Activated CD8-positive, alpha-beta T cell treated with anti-CD3 and anti-CD28 coated beads for 36 hours (primary cell): ENCODE measurements at places on chromosomes 6 and 20. TPM values are rescaled to one million over a fixed set of nuclear protein-coding genes. Genes with fewer than 3 reads are reported as not detected.

GRCh38 chr6:6595952-6596351, 7.4 kb downstream of the LY86 start:
- DNase-seq: no peak
- H3K4me3 ChIP-seq: no peak overlapping the region
- H3K27me3 ChIP-seq: no peaks in the 10 kb centered on the region

DNA sequence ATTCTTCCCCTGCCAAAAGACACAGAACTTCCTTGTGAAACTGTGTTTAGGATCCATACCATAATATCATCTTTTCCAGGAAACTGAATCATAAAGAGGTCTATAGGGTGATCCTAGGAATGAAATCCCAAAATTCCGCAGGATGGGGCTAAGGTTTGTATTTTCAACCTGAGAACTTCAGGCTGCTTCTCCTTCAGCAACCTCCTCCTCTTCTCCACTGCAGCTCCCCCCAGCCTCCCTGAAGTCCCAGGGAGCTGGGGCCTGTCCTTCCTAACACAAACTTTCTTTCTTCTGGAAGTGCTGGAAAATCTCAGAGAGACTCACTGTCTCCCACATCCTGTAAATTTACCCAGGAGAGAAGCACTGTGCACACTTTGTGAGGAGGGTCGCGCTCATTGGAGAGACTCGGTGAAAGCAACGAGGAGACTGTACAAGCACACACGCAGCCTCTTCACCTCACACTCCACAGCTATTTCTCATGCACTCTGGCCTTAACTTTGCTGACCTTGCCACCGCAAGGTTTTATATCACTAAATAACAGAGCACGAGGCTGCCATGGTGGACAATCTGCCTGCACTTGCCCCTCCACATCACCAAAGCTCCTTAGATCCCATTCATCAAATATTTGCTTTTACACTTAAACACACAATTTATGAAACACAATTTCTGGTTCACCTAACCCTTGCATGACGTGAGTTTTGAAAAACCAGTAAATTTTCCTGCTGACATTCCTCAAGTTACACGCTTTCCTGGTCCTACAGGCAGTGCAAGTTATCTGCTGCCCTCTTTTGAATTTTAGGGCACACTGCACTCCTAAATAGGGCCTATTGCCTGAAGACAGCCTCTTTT, 14.3 kb downstream of the ID4 start:
- DNase-seq: no peak
- H3K4me1 ChIP-seq: no peaks in the 10 kb centered on the region
- H3K4me3 ChIP-seq: no peak overlapping the region

DNA sequence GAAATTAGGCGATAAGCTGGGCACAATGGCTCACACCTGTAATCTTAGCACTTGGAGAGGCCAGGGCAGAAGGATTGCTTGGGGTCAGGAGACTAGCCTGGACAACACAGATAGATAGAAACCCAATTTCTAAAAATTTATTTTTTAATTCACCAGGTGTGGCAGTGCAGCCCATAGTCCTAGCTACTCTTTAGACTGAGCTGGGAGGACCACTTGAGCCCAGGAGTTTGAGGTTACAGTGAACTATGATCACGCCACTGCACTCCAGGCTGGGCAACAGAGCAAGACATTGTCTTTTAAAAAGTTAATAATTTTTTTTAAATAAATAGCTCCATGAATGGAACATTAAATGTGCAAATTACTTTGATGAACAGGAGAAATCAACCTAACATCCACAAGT, 8.2 kb downstream of the ZNF318 start:
- no peak overlapping the region for H3K27ac ChIP-seq
- no peaks in the 10 kb centered on the region for H3K27me3 ChIP-seq
- H3K4me1 ChIP-seq: peaks cover 13% of the 10 kb centered on the region
- DNase-seq: no peak

Gene SEMG1
- total RNA-seq: not detected

Gene CGAS
- 21.1 TPM for total RNA-seq

Gene NKAPL
- not detected for total RNA-seq

GRCh38 chr6:122008101-122008999, 391.1 kb upstream of the HSF2 start:
- H3K36me3 ChIP-seq: no peaks in the 10 kb centered on the region
- H3K27ac ChIP-seq: no peak overlapping the region
- no peaks in the 10 kb centered on the region for H3K27me3 ChIP-seq

GRCh38 chr6:70150521-70150920, 152.4 kb downstream of the COL9A1 start:
- H3K4me1 ChIP-seq: no peaks in the 10 kb centered on the region
- DNase-seq: no peak
- H3K27me3 ChIP-seq: no peaks in the 10 kb centered on the region
- H3K4me3 ChIP-seq: no peak overlapping the region
- H3K27ac ChIP-seq: no peak overlapping the region

DNA sequence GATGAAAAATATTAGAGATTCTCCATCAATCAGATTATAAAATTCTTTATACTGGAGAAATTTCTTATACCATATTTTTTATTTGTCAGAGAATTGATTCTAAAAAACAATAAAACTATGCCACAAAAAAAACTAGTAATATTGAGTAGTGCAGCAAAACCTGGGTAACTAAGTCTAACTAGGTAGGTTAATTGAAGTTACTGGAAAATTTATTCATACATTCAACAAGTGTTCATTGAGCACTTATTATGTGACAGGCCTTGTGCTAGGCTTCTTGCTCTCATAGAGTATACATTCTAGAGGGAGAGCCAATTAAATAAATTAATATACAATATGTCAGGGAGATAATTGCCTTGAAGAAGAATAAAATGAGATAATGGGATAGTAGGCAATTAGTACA, 189.4 kb downstream of the EYA4 start:
- no peak overlapping the region for H3K4me3 ChIP-seq
- DNase-seq: no peak
- no peaks in the 10 kb centered on the region for H3K36me3 ChIP-seq
- no peaks in the 10 kb centered on the region for H3K4me1 ChIP-seq

GRCh38 chr6:128731249-128732165, 151.4 kb upstream of the LAMA2 start:
- no peak overlapping the region for H3K27ac ChIP-seq
- no peaks in the 10 kb centered on the region for H3K36me3 ChIP-seq
- H3K27me3 ChIP-seq: peaks cover 20% of the 10 kb centered on the region
- peak; percentile 6 for DNase-seq
- H3K4me3 ChIP-seq: no peak overlapping the region

Gene KCNK17
- total RNA-seq: not detected

GRCh38 chr6:119323931-119324330, 25.6 kb downstream of the MAN1A1 start:
- no peak for DNase-seq
- peaks cover 25% of the 10 kb centered on the region for H3K4me1 ChIP-seq
- H3K4me3 ChIP-seq: no peak overlapping the region
- no peak overlapping the region for H3K27ac ChIP-seq
- H3K36me3 ChIP-seq: peaks cover 10% of the 10 kb centered on the region

DNA sequence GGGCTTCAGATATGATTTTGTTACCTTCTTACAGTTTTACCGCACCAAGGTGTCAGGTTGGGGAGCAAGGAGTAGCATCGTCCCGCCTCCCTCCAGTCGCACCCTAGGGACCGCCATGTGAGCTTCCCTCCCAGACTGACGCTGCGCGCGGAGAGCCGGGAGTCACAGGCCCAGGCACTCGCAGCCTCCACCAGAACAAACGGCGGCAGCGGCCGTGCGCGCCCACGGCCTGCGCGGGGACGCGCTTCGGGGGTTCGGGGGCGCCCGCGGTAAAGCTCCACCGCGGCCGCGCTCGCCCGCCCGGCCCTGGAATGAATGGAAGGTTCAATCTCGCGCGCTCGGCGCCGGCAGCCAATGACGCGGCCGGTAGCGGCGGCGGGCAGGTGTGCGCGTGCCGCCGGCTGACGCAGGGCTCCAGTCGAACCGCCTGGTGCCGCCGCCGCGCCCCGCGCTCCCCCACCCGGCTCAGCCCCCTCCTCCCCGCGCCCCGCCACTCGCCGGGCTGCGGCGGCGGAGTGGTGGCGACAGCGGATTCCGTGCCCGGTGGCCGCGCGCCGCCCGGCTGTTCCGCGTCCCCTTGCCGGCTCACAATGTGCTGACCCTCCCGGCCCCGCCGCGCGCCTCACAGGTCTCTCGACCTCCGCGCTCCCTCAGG, 16.5 kb upstream of the LIN28B start:
- H3K27ac ChIP-seq: no peak overlapping the region
- H3K36me3 ChIP-seq: peaks cover 7% of the 10 kb centered on the region
- H3K27me3 ChIP-seq: peaks cover 44% of the 10 kb centered on the region
- H3K4me1 ChIP-seq: peaks cover 6% of the 10 kb centered on the region
- no peak for DNase-seq
- peak overlapping the region; percentile 32 for H3K4me3 ChIP-seq

GRCh38 chr6:11217360-11218101, 14.9 kb downstream of the NEDD9 start:
- H3K4me3 ChIP-seq: no peak overlapping the region
- H3K27ac ChIP-seq: no peak overlapping the region
- H3K4me1 ChIP-seq: peaks cover 41% of the 10 kb centered on the region
- DNase-seq: no peak

Gene KCNK16
- not detected for total RNA-seq

DNA sequence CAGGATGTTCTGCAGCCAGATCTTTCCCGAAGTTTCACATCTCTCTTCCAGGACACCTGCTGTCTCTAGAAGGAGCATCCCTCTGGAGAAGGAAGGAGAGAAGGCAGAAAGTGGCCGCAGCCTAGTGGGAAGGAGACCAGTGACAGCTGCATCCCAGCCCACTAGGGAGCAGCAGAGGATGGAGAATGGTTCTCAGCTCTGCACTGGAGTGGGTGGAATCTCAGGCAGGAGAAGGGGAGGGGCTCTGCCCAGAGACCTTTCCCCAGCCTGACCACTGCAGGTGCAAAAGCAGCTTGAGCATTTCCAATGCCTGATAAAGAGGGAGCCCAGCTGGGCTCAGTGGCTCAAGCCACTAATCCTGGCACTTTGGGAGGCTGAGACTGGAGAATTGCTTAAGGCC, 32.3 kb downstream of the NCR2 start:
- peaks cover 16% of the 10 kb centered on the region for H3K4me1 ChIP-seq
- H3K4me3 ChIP-seq: no peak overlapping the region
- no peak overlapping the region for H3K27ac ChIP-seq
- peak; percentile 18 for DNase-seq
- H3K36me3 ChIP-seq: no peaks in the 10 kb centered on the region
- peaks cover 39% of the 10 kb centered on the region for H3K27me3 ChIP-seq

DNA sequence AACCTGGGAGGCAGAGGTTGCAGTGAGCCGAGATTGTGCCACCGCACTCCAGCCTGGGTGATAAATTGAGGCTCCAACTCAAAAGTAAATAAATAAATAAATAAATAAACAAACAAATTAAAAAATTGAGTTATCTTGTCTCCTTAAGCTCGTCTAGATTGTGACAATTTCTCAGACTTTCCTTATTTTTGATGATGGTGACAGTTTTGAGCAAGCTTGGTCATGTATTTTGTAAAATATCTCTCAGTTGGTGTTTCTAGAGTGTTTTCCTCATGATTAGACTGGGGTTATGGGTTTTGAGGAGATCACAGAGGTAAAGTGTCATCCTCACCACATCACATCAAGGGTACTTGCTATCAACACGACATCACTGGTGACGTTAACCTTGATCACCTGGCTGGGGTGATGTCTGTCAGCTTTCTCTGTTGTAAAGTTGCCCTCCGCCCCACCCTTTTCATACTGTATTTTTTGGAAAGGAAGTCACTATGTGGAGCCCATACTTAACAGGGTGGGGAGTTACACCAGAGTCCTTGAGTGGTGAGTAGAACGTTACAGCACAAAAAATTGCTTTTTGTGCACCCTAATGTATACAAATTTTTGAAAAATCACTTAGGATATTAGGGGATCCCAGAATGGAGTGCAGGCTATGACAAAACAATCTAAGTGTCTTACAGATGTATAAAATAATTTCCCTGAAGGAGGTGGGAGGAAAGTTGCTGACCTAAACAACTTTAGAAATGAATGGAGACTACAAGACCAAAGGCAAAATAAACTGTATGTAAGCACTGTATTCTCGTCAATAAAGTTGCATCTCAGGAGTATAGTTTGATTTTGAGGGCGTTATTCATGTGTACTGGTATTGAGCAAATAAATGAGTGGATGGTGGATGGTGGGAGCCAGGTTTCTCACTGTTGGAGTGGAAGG, 116.4 kb upstream of the SGK1 start:
- DNase-seq: peak; percentile 15
- H3K27me3 ChIP-seq: no peaks in the 10 kb centered on the region
- H3K4me1 ChIP-seq: peaks cover 29% of the 10 kb centered on the region
- no peak overlapping the region for H3K27ac ChIP-seq
- H3K36me3 ChIP-seq: no peaks in the 10 kb centered on the region
- no peak overlapping the region for H3K4me3 ChIP-seq

Gene MPIG6B
- 0.81 TPM for total RNA-seq

GRCh38 chr20:41650231-41650948, 32.2 kb upstream of the CHD6 start:
- H3K4me1 ChIP-seq: no peaks in the 10 kb centered on the region
- peaks cover 5% of the 10 kb centered on the region for H3K27me3 ChIP-seq
- no peak overlapping the region for H3K27ac ChIP-seq

- no peak for DNase-seq
- peaks cover 3% of the 10 kb centered on the region for H3K27me3 ChIP-seq
- H3K36me3 ChIP-seq: no peaks in the 10 kb centered on the region
Observed at GRCh38 chr6:110514818-110515217, 38.4 kb upstream of the SLC22A16 start.

- H3K4me1 ChIP-seq: no peaks in the 10 kb centered on the region
- H3K27me3 ChIP-seq: peaks cover 9% of the 10 kb centered on the region
- no peak for DNase-seq
- H3K27ac ChIP-seq: no peak overlapping the region
- no peak overlapping the region for H3K4me3 ChIP-seq
Observed at GRCh38 chr6:168634541-168635328, 193.8 kb downstream of the SMOC2 start.

- no peaks in the 10 kb centered on the region for H3K36me3 ChIP-seq
- H3K4me1 ChIP-seq: peaks cover 50% of the 10 kb centered on the region
- H3K27me3 ChIP-seq: no peaks in the 10 kb centered on the region
- H3K27ac ChIP-seq: peak overlapping the region; percentile 32
Observed at GRCh38 chr6:109015176-109015575, 79.5 kb downstream of the SESN1 start.

DNA sequence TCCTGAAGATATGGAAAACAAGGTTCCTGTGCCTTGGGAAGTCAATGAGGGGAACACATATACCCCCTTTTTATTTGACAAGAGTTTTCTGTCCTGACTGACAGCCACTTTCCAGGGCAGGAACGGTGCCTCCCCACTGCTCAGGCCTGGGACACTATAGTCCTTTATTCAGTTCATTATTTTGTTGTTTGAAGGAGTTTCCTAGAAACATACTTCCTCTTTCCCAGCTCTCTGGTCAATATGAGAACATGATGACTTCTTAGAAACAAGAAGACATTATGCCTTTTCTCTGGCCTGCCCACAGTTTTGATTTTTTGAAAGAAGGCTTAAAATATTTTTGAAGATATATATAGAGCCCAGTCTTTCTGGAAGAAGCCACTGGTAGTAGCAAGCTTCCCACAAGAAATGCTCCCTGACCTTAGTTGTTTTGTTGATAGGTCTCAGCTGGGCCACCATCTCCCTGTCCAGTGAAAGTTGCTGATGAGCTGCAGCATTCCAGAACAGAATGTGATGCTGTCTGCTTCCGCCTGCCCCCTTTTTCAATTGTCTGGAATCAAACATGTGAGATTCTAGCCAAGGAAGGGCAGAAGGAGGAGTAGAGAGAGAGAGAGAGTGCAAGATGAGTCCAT, 350.0 kb upstream of the PRND start:
- no peak for DNase-seq
- peaks cover 3% of the 10 kb centered on the region for H3K27me3 ChIP-seq
- no peaks in the 10 kb centered on the region for H3K36me3 ChIP-seq
- peaks cover 56% of the 10 kb centered on the region for H3K4me1 ChIP-seq
- H3K27ac ChIP-seq: peak overlapping the region; percentile 13
- no peak overlapping the region for H3K4me3 ChIP-seq
